ENCODE measurements at places on chromosomes 3 and 15.

DNA sequence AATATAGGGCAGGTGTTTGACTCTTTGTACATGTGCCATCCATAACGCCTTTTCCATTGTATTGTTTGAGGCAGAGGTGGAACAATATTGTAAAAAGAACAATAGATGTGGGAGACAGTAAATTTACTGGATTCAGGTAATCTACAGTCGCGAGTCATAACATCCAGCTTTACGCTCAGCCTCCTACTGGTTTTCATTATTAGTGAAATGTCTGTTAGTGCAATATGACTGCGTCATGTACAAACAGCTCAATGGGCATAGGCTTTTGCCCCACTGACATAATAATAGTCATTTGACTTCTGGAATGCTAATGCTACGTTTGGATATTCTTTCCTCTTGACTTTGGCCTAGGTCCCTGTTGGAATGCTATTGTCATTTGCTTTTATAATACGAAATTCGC lies 9.5 kb downstream of the CACNA2D3 start:
- no peak for DNase-seq

- no peak for DNase-seq
These were observed 67.8 kb downstream of the DHX30 start for GRCh38 chr3:47870702-47871260.

- DNase-seq: no peak
These were observed 190.3 kb upstream of the CDIN1 start for GRCh38 chr15:36389107-36389506.

- no peak for DNase-seq
These were observed 1.4 kb downstream of the ACTC1 start for GRCh38 chr15:34793901-34794300.
